ENCODE measurements at places on chromosomes 11 and 22. TPM values are rescaled to one million over a fixed set of nuclear protein-coding genes. Genes with fewer than 3 reads are reported as not detected.

The FDX1 gene
- total RNA-seq = 7.3 TPM

The FXYD6 gene
- 23.5 TPM for total RNA-seq

The MORC2 gene
- total RNA-seq = 15.7 TPM

The LDHAL6A gene
- not detected for total RNA-seq

The CLDN5 gene
- 84.0 TPM for total RNA-seq
